ENCODE measurements at places on chromosomes 4 and X.

DNA sequence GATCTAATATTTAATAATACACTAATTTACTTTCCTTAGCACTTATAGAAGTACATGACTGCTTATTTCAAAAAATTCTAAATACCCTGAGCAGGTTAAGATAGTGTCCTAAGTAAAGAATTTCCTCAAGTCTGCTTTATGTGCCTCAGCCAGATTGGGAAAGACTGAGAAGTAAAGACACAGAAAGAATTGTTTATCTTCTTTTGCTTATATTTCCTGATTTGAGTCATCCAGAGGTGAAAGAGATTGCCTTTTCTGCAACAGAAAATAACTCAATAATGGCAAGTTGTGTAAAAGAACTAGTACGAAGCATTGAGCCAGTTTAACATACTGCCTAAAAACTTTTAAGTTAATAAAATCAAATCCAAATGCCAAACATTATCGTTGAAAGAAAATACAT lies 45.0 kb downstream of the NAF1 start:
- DNase-seq, result no peak

GRCh38 chrX:52425775-52426174 lies 57.0 kb downstream of the XAGE2 start:
- DNase-seq, result no peak

GRCh38 chrX:17185431-17185830 lies 189.6 kb upstream of the NHS start:
- DNase-seq, result no peak

DNA sequence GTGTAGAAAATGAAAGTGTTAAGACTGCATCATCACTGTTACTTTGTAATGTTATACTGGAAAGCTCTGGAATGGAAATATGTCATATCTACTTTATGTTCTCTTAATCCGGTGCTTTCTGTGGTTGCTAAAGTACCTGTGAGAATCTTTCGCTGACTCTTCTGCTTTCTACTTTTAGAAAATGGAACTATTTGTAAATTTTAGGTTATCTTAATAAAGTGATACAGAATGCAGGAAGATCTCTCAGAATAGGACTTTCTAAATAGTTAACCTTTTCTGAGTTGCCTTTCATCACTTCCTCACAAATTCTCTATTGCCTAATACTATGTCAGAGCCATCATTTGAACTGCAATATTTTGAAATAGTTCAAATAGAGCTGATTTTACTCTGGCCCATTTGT lies 69.3 kb downstream of the BMP2K start:
- no peak for DNase-seq

GRCh38 chr4:19774690-19775256 lies 476.9 kb upstream of the SLIT2 start:
- DNase-seq, result no peak
